Amniotic stem cell (primary cell): ENCODE measurements at places on chromosomes 1 and 21.

DNA sequence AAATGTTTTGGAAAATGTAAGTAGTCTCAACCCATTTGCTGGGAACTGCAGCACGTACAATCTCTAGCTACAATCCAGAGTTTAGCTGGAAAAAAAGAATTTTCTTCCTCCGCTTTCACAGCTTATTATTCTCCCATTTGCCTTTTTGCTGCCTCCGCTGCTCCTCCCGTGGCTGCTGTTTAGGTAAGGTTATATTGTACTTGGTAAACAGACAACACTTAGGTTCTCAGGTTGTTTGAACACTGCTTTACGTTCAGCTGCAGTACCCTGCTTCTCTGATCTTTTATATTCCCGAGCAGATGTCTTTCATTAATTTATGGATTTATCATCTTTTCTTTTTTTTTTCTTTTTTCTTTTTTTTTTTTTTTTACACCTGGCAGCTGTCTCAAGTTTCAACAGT is 14.3 kb downstream of the PROX1 start:
- DNase-seq, result no peak

GRCh38 chr21:46294647-46295176 is 8.6 kb downstream of the YBEY start:
- DNase-seq, result no peak

DNA sequence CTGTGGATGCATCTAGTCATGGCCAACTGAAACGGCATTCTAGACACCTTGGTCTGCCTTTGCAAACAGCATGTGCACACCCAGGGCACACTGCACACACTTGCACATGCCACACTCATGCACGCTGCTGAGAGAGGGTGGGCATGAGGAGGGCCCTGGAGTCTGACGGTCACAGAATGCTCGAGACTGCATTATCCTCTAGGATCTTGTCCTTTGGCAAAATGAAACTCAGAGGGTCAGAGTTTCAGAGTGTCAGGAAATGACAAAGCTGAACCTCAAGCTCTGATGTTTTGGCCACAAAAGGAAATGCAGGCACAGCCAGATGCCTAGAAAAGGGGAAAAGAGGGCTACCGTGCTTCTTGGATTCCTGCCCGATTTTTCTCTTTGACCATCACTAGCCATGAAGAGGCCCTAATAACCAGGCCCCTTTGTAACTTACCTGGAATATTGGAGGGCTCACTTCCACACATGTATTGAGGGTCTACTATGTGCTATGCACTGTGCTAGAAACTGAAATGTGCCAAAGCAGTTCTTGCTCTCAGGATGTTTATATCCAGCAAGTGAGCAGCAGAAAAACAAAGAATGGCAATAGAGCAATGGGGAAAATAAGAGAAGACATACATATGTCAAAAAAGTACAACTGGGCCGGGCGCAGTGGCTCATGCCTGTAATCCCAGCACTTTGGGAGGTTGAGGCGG is 65.4 kb downstream of the TOMM20 start:
- DNase-seq, result no peak

GRCh38 chr21:38679534-38679933 is 126.2 kb upstream of the ETS2 start:
- no peak for DNase-seq

- DNase-seq, result no peak
These were observed 75.2 kb upstream of the CD1D start for GRCh38 chr1:158105352-158106095.
